HCT116 (cell line): ENCODE measurements at places on chromosomes 7 and 10.

- no peak for DNase-seq
Measured at GRCh38 chr10:103153302-103154197, 39.5 kb downstream of the NT5C2 start.

DNA sequence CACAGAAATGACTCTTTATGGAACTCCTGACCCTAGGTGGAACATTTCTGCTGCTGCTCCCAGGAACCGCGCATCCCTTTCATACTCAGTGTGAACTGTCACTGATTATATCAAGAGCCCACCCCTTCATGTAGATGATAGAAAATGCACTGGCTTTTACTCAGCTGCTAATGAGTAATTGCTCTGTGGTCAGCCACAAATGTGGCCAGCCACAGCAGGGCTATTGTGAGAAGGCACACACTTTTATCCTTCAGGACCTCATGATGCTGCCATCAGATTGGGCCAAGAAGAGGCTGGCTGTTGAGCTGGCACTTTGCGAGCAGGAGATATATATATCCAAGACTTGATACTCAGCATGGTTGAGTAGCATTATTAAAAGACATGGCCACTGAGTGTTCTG lies 124.7 kb downstream of the CFAP58 start:
- no peak for DNase-seq

- no peak for DNase-seq
Measured at GRCh38 chr7:36057323-36057722, 95.7 kb upstream of the EEPD1 start.

DNA sequence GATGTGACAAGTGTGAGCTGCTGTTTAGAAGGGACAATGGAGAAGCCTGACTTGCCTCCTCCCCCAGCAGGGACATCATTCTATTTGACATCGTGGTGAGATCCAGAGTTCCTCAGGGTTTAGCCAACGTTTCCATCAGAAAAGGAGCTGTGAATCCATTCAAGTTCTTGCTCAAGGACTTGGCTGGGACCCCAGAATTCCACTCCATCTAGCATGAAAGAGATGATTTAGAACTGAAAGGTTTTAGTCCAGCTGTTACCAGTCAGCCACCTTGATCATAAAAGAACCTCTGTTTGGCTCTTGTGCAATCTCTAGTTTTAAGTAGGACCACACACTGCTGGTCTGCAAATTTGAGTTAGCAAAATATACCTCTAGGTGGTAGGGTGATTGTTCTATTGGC lies 337.6 kb downstream of the FRMD4A start:
- DNase-seq, result no peak

GRCh38 chr7:128055637-128056036 lies 24.4 kb upstream of the LRRC4 start:
- DNase-seq, result no peak

DNA sequence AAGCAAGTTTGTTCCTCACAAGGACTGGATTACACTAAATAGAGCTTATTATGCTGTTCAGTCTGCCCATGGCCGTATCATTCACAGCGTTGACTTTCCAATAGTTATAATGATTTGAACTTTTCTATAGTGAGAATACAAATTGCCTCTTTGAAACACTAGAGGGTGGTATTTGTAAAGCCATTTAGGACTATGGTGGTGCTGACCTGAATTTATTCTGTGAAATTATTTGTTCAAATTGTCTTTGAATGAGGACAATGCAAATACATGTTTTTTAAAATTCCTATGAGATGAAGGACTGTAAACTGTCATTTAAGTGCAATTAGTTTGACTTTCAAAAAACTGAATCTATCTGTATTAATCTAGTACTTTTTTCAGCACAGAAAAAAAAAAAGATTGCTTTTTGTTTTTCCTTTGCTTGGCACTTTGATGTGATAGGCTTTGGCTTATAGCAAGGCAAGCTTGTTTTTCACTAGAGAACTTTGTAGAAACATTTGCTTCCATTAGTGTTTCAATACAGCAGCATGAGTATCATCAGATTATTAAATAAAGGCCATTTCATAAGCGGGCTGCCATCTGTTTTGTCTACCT lies 122.7 kb upstream of the TMEM229A start:
- DNase-seq, result peak; percentile 15

DNA sequence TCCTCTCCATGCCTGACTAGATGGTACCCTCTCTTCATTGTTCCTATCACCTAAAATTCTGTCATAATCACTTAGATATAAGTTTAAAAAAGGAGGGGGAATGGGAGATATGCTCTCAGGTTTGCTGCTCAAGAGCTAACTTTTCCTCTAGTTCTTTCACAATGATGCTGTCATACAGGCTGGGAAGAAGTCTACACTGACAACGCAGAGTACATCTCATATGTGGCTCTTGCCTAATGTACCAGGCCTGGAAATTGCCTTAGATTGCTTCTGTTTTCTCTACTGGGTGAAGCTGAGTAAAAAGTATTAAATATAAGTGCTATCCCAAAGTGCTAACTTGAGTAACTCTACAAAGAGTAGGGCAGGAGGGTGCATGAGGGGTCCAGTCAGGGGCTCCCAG lies 43.8 kb upstream of the BET1 start:
- DNase-seq, result no peak

DNA sequence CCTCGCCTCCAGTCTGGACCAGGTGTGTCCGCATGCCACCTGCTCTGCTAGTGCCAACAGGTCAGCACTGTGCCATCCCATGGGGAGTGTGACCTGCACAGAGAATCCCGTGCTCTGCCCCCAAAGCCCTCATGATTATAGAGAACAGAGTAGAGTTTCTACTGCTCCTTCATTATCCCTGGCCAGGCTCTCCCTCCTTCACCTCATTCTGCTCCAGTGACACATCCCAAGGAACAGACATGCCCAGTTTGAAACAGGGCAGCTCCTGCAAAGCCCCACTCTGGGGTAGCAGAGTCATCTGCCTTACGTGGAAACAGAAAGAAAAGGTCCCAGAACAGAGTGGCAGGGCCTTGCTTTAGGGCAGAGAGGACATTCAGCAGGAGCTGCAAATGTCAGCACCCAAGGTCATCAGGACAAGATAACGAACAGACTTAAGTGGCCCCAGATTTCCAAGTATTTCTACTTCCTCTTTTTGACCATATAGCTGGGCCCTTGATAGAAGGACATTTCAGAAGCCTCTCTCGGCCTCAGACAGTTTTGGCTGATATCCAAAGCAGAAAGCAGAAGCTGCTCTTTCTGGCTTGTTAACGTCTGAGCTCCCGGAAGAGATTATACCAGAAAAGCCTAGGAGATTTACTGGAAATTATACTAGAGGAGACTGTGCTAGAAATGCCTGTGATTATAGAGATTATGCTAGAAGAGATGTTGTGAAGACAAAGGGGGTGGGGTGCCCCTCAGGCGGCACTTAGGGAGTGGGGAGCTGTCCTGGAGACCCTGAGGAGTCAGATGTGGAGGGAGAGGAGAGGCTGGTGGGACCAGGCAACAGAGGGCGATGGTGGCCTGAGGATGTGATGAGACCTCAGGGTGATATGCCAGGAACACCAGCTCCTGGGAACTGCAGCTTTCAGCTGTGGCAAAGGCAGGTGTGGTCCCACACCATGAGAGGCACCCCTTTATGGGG lies 12.6 kb downstream of the TMEM176B start:
- no peak for DNase-seq

DNA sequence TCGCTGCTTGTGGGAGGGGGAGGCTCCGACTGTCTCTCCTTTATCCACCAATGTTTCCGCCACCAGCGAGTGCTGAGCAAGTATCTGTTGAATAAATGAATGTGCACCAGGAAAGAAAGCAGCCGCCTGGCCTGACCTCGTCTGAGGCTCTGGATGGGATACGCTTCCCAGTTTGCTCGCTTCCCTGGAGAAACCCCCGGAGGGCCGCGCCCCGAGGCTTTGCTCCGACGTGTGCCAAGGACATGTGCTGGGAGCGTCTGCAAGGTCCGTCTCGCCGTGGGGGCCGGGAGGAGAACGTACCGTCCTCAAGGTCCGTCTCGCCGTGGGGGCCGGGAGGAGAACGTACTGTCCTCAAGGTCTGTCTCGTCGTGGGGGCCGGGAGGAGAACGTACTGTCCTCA lies 536.4 kb downstream of the DNAJB6 start:
- no peak for DNase-seq

- DNase-seq, result no peak
Measured at GRCh38 chr7:119350334-119350733, 922.6 kb upstream of the KCND2 start.

- DNase-seq, result peak; percentile 53
Measured at GRCh38 chr7:11427686-11428273, 404.2 kb downstream of the THSD7A start.

DNA sequence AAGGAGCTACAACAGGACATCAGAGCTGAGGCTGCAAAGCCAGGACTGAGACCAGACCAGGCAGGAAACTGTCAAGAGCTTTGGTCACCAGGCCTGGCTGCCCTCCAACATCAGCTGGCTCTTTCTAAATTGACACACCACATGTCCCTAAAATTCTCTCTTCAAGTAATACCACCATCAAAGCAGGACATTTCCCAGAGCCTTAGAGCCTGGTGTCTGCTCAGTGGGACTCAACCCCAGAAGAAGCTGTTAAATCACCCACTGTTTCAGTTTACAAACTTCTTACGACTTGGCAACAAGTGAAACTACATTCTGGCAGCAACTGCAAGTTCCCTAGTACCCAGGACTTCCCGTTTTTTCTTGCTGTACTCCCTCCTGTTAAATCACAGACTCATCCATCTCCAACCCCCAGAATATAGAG lies 3.8 kb upstream of the IL6 start:
- DNase-seq, result no peak

GRCh38 chr10:88245974-88246511 lies 337.1 kb downstream of the RNLS start:
- DNase-seq, result no peak

GRCh38 chr7:1611708-1612241 lies 41.9 kb upstream of the PSMG3 start:
- DNase-seq, result peak; percentile 3

DNA sequence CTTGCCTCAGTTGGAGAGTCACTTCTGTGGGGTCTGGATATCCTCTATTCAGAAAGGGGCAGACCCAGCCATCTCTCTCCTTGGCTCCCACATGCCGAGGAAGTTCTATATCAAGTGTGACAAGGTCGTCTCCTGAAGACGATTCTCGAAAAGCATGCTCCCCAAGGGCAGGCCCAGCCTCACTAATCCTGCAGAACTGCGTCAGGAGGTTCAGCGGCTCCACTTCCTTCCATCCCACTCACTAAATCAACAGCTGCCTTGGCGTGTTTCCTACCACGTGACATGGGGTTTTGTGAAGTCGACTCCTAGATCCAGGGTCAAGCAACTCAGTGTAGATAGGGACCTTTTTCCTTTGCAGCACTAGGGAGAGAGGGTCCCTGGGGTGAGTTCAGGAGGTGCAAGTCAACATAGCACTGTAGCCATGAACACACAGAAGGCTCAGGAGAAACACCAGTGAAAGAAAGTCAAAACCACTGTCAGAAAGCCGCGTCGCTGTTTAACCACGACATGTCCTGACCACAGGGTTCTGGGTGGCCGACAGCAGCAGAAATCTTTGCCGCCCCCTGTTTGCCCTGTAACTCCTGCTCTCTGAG lies 156.4 kb downstream of the PRPF18 start:
- DNase-seq, result no peak

DNA sequence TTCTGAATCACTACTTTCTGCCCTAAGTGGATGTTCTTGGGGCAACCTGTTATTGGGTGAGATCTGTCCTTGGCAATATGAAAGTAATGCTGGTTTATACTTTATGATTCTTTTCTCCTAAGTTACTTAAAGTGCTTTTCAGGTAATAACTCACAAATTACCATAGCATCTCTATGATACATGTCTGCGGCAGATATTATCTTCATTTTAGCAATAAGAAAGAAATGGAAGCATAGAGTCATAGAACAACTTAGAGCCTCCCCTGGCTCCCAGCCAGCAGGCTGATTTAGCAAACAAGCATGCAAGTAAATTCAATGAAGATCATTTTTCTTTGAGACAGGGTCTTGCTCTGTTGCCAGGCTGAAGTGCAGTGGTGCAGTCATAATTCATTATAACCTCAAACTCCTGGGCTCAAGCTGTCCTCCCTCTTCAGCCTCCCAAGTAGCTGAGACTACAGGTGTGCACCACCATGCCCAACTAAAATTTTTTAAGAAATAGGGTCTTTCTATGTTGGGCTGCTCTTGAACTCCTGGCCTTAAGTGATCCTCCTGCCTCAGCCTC lies 38.1 kb upstream of the GRM8 start:
- no peak for DNase-seq

- no peak for DNase-seq
Measured at GRCh38 chr10:89706011-89706410, 4.6 kb downstream of the KIF20B start.

- DNase-seq, result no peak
Measured at GRCh38 chr7:55085511-55086412, 66.9 kb downstream of the EGFR start.

- no peak for DNase-seq
Measured at GRCh38 chr10:29734640-29734961, 99.8 kb upstream of the SVIL start.

- no peak for DNase-seq
Measured at GRCh38 chr10:126270111-126270510, 118.2 kb downstream of the ADAM12 start.

GRCh38 chr7:31058688-31059087 lies 6.6 kb downstream of the ADCYAP1R1 start:
- DNase-seq, result no peak

- DNase-seq, result no peak
Measured at GRCh38 chr10:123774132-123774742, 108.1 kb downstream of the GPR26 start.

GRCh38 chr7:44104860-44105771 lies 971 bp downstream of the AEBP1 start:
- no peak for DNase-seq

GRCh38 chr7:85019176-85019575 lies 167.7 kb downstream of the SEMA3D start:
- DNase-seq, result no peak

DNA sequence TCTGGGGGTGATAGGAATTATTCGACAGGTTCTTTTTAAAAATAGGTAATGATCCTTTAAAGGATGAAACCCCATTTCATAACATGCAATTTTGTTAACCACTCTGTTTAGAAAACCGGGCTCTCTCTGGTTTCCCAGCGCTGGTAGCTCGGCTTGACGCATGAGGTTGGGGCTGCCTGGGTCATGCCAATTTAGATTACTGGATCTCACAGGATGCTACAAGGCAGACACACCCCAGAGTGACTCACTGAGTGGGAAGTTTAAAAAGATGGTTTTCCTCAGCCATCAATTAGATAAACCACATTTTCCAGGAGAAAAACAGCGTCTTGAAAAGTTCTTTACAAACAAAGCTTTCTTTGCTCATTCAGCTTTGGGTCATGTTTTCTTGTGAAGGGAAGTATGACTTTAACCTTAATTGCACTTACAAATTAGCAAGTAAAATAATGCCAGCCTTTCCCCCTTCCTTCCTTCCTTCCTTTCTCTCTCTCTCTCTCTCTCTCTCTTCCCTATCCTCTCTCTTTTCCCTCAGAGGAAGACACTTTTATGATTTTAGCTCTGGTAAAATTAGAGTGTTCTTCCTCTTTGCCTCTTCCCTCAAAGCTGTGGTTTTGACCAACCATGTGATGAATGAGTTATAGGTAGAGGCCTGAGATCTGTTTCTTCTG lies 99.8 kb downstream of the EPDR1 start:
- no peak for DNase-seq

- DNase-seq, result no peak
Measured at GRCh38 chr7:47578579-47579270, 3.2 kb downstream of the TNS3 start.

GRCh38 chr10:6394084-6394483 lies 186.0 kb downstream of the PRKCQ start:
- no peak for DNase-seq

- no peak for DNase-seq
Measured at GRCh38 chr7:44973610-44974401, 5.0 kb downstream of the MYO1G start.
